ENCODE measurements at places on chromosomes 1 and 21.

DNA sequence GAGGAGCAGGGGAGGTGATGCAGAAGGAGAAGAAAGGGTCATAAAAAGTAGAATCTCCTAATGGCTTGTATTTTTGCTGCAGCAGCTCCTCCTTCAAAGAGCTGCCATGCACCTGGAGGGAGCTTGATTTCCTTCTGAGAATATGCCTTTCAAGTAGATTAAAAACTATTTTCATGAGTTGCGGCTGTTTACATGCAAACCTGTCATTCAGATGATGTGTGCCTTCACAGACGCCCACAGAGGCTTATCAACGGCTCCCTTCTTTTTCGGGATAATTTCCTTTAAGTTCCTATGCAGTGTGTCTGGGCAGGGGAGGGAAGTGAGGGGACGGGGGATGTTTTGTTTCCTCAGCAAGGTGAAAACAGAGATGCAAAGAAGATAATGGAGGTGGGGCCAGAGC is 38.8 kb downstream of the TNR start:
- no peak for DNase-seq

- DNase-seq = no peak
Observed at GRCh38 chr1:113223546-113223945, 150.5 kb downstream of the LRIG2 start.

DNA sequence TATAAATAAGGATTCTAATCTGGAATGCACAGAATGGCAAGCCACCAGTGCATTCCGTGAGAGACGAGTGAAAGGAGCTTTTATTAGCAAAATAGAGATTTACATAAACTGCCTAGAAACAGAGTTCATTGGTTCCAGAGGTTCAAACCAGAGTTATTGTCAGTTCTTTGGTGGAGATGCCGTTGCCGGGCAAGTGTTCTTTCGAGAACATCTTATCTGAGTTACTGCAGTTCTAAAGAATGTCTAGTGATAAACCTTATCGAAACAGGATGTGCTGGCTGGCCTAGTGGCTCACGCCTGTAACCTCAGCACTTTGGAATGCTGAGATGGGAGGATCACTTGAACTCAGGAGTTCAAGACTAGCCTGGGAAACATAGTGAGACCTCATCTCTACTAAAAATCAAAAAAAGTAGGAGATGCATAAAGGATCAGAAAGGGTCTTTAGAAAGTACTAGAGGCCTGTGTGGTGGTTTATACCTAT is 19.9 kb upstream of the EVI5 start:
- peak; percentile 62 for DNase-seq

- DNase-seq = no peak
Observed at GRCh38 chr21:44933199-44933917, 6.5 kb upstream of the SLX9 start.

GRCh38 chr1:117167402-117167801 is 43.3 kb downstream of the VTCN1 start:
- DNase-seq = no peak

DNA sequence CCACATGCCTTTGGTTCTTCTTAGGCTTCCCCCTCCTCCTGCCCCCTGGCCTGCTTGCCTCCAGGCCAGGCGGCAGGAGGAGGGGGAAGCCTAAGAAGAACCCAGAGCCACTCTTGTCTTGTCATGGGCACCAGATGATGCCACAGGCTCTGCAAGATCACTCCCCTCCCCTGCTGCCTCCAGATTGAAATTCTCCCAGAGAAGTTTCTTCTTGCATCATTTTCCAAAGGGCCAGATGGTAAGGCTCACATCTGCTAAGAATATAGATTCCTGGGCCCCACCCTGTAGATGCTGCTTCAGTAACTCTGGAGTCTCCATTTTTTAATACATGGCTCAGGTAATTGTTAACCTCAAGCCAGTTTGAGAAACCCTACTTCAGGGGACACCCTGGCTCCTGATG is 60.8 kb downstream of the FAM163A start:
- no peak for DNase-seq

DNA sequence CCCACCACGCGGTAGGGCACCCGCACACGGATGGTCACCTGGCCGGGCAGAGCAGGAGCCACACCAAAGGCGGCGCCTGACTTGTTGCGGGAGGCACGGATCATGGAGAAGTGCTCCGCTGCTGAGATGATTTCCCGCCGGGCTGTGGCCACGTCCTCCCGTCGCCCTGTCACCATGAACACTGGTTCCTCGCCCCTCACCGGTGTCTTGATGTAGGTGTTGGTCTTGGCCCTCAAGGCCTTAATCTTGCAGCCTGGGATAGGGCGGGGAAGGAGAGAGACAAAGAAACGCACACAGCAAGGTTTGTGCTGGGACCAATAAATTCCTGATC is 4.9 kb downstream of the MEX3A start:
- no peak for DNase-seq

DNA sequence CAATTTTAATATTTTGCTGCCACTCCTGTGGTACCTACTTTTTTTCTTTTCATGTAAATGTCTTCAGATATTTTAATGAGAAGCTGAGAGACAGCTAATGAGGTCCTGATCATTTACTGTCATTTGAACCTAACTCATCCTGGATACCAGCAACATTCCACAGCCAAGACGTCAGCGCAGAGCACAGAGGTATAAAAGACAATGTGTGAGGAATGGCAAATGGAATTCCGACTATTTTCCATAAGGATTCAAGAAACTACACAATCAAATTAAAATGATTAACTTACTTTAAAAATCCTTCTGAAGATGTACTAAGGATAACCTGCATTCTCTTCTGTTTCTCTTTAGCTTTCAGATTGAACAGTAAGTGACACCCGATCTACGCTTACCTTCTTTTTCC is 38.8 kb downstream of the HEATR1 start:
- no peak for DNase-seq

DNA sequence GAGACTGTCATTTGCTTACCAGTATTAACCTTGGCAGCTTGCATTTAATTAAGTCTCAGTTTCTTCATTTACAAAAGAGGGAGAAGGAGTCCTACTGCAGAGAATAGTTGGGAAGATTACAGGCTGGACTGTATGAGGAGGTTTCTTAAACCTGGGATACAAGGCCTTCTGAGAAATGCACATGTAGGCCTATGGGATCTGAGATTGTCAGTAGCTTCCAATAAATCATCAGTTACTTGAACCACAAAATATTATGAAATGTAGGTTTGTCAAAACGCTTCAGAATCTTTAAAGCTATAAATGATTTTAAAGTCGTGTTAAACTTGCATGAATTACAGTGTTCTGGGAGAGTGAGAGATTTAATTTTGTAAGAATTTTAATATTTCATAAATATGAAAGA is 69.6 kb downstream of the NRIP1 start:
- no peak for DNase-seq

- no peak for DNase-seq
Observed at GRCh38 chr1:186139701-186140100, 235.4 kb downstream of the TPR start.

DNA sequence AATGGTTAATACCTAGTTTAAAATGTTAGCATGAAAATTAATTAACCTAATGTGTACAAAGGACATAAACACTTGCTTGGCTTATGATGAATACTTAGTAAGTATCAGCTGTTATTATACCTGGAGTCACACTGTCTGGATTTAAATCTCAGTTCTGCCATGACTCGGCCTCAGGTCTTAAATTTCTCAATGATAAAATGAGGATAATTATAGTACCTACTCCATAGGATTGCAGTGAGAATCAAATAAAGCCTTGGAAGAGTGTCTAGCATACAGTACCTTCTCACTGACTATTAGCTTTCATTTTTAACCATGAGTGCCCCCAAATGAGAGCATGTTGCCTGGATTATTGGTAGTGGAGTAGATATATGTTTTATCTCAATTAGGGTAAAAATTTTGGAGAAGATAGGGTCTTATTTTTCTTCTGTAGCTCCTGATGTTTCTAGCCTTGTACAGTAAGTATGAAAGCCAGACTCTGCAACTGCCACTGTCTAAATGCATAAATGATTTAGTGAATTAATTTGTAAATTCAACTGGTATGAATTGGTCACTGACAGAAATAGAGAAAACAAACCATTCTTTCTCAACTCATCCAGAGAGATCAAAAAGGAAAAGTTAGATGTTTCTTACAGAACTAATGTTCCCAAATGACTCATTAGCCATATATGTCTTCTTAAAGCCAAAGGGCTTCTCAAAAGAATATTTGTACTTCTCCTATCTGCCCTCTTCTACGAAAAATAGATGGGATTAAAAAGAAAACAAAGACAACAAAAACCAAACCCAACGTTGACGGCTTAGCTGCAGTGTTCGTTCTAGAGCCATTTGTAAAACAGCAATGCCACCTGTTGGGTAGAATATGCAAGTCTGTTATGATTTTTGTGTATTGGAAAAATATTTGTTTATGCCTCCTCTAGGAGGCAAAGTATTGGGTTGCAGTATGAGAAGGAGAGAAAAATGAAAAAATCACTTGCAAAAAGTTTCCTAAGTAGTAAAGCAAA is 53.8 kb upstream of the MROH9 start:
- peak; percentile 17 for DNase-seq

- no peak for DNase-seq
Observed at GRCh38 chr1:235767795-235768194, 98.9 kb downstream of the LYST start.

DNA sequence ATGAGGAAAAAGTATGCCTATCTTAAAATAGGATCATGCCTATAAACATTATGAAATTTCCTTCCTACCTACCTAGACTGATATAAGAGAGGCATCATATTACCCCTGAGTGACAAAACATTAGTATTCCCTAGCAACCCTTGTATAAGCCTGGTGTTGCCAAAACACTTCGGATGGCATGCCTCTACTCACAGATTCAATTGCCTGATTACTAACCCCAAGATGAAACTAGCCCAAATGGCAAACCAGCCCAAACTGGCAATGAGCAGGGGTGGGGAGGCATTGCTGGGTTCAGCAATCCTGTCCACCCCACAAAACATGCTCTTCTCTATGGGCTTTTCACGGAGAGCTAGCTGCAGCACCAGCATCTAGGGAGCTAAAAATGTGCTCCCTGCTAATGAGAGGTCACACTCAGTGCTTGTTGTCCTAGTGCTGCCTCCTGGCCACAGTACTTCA is 13.9 kb downstream of the PALMD start:
- no peak for DNase-seq

DNA sequence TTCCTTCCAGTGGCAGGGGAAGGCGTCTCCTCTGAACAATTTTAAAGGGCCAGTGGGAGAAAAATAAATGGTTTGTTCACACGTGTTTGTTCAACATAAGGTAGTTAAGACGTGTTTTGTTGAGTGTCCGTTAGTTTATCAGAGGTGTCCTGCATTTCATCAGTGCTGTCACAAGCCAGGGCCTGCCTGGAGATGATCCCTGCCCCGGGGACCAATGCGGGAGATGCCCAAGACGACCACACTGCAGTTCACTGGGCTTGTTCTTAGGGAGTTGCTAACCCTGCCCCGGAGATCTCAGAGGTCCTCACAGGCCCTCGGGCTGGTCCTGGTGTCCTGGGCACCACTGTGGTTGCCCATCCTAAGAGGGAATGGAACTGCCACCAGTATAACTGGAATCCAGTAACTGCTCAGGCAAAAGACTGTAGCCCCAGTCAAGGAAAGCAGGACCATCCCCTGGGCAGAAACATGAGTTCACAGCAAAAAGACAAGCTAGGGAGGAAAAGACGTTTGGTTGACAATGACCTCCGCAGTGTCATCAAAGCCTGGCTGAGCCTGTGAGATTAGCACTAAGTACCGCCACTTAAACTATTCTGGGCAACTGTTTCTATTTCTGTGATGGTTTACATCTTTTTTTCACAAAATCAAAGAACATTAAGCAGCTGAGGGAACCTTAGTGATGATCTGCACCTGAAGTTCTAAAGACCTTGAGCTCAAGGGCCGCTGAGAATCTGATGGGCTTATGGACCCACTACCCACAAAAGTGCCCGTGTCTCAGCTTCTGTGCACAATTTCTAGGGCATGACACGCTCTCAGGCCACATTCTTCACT is 44.9 kb upstream of the LIN9 start:
- no peak for DNase-seq

DNA sequence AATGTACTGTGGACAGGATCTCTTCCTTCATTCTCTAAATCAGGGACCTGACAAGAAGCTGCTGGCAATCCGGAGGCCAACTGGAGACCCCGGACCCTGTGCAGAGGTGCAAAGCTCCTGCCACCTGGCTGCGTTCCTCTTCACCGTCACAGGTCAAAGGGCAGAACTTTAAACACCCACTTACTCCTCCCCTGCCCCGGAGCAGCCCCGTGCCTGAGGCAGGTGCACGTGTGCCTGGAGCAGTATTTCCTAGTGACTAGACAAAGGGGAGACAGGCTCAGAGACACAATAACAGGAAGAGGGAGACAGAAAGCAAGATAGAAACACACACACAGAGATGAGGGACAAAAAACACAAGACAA is 6.6 kb upstream of the PIGC start:
- DNase-seq = no peak

- DNase-seq = no peak
Observed at GRCh38 chr1:5098981-5099385, 444.6 kb downstream of the AJAP1 start.

DNA sequence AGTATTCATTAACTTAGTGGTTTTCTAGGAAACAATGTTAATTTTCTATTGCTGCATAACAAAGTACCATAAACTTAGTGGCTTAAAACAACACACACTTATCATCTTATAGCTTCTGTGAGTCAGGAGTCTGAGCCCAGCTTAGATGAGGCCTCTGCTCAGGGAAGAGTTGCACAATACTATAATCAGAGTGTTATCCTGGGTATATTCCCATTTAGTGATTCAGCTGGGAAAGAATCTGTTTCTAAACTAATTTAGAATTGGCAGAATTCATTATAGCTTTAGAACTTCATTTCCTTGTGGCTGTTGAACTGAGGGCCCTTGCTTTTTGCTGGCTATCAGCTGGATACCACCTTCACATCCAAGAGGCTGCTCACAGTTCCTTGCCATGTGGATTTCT is 515.5 kb downstream of the BRINP3 start:
- no peak for DNase-seq

DNA sequence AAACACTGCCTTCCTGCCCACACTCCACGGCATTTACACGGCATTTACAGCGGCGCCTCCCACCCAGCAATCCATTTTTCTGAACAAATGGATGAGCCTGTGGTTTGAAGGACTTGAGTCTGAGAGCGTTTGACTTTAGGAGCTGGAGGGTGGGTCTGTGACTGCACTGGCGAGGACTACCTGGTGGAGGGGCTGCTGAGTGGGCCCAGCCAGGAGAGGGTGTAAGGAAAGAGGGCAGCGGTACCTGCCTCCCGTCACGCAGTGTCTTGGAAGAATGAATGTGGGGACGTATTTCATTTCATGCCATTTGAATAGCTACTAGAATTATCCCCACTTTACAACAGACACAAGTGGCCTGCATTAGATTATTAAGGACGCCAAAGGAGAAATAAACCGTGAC is 62.9 kb downstream of the B3GALT5 start:
- DNase-seq = no peak

GRCh38 chr1:25519624-25520023 is 23.8 kb upstream of the LDLRAP1 start:
- no peak for DNase-seq
